ENCODE measurements at places on chromosomes 1 and 21. TPM values are rescaled to one million over a fixed set of nuclear protein-coding genes. Genes with fewer than 3 reads are reported as not detected.

PODN gene
- total RNA-seq = not detected

MMP23B gene
- 1.5 TPM for total RNA-seq

ERG gene
- 0.07 TPM for total RNA-seq

- DNase-seq = peak; percentile 72
These were observed 49.7 kb downstream of the MDM4 start for GRCh38 chr1:204565617-204566582.

DNA sequence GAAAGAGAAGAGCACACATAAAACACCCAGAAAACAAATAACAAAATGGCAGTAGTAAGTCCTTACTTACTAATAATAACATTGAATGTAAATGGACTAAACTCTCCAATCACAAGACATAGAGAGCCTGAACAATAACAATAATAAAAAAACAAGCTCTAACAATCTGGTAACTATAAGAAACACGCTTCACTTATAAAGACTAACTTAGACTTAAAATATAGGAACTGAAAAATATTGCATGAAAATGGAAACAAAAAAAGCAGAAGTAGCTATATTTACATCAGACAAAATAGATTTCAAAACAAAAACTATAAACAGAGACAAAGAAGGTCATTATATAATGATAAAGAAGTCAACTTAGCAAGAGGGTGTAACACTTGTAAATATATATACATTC is 83.1 kb upstream of the LYPLAL1 start:
- DNase-seq = no peak

DNA sequence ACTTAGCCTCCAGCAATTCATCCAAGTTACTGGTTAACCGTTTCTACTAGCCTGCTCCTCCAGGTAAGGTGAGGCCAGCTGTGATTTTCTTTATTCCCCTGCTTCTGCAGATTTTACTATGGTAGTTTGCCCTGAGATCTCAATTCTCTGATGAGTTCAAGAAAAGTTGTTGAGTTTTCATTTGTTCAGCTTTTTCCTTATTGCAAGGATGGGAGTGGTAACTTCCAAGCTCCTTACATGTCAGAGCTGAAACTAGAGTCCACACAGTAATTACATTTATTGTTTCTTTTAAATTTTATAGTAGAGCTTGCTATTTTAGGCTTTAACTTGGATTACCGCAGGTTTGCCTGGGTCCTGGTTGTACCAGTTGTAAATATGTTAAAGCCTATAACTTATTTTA is 76.9 kb upstream of the ZRANB2 start:
- no peak for DNase-seq

DNA sequence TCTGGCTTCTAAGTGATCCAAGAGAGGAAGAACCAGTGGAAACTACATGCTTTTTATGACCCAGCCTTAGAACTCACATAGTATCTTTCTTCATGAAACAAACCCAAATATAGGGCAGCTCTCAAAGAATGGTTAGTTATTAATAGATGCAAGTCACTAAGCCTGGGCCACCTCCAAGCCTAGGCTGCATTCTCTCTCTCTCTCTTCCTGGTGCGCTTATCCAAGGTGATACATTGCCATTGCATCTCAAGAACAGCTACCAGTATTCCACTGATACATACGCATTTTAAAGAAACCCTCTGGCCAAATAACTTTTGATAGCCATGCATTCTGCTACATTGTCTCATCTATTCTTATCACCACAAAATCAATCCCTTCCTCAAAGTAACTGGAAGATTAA is 455.6 kb upstream of the ADGRL2 start:
- DNase-seq = no peak

- no peak for DNase-seq
These were observed 116.3 kb upstream of the CACYBP start for GRCh38 chr1:174883409-174883808.

DNA sequence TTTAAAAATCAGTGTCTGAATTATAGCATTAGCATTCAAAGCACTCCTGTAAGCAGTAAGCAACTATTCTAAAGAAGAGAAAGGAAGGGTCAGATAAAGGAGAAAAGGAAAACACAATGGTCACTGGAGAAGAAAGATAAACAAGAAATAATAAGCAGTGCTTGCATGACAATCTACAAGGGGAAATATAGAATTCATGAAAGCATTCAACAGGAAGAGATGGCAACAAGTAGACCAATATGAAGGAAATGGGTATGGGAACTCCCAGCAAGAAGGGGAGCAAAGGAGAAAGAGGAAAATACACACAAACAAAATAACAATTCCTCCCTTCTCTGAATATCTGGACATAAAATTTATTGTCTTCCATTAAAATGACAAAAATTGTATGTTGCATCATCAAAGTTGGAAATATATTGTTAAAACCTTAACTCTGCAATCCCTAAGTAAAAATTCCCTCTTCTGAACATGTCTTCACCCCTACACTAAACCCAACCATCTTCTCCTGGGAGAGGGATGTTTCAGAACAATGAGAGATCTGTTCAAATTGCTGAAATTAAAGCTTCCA is 206.3 kb upstream of the SAMSN1 start:
- no peak for DNase-seq

DNA sequence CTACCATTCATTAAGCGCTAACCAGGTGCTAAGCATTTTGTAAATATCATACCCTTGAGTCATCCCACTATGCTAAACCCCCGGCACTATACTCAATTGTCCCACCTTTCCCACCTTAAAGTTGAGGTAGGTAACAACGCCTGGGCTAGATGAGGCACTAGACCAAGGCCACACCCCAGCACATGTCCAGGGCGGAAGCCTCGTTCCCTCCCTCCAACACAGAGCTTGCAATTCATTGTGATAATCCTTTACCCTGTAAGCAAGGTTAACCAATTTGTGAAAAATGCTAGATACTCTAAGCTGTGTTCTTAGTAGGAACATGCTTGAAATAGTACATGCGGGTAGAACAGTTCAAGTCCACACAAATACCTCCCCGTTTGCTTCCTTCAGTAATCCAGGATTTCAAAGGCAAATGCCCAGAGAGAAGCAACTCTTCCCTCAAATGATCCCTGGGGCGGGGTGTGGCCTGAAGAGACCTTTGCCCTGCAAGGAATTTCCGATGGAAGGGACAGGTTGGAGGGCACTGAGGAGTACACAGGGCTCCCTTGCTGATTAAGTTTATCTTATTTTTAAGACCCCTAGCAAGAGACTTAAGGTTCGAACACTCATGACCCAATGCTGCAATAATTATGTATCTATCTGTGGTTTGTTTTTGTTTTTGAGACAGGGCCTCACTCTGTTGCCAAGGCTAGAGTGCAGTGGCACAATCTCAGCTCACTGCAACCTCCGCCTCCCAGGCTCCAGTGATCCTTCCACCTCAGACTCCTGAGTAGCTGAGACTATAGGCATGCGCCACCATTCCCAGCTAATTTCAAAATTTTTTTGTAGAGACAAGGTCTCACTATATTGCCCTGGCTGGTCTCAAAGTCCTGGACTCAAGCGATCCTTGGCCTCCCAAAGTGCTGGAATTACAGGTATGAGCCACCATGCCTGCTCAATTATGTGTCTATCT is 2.6 kb downstream of the RSPH1 start:
- DNase-seq = no peak

DNA sequence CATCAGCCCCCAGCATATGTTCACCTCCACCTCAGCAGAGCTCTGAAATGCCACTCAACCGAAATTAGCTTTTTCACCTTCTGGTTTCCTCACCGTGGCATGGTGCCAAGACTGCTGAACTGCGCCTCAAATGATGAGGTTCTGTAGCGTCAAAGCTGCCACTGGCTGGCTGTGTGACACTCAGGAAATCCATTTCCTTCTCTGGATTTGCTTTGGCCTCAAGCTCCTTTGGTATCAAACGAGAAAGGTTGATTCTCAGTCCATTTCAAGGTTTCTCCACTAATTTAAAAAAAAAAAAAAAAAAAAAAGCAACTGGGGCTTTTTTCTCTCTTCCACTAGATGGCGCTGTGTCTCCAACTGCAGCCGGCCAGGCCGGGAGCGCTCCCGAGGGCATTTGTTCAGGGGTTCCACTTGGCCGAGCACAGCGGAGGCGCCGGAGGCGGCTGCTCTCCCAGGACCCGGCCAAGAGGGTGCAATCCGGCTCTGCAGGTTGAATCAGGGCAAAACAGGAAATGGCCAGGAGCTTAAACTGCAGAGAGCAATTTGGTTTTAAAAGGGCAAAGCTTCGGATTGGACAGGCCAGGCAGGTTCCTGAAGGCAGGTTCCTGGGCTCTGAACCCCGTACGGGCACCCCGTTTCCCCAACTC is 26.5 kb upstream of the PLA2G2C start:
- peak; percentile 56 for DNase-seq

DNA sequence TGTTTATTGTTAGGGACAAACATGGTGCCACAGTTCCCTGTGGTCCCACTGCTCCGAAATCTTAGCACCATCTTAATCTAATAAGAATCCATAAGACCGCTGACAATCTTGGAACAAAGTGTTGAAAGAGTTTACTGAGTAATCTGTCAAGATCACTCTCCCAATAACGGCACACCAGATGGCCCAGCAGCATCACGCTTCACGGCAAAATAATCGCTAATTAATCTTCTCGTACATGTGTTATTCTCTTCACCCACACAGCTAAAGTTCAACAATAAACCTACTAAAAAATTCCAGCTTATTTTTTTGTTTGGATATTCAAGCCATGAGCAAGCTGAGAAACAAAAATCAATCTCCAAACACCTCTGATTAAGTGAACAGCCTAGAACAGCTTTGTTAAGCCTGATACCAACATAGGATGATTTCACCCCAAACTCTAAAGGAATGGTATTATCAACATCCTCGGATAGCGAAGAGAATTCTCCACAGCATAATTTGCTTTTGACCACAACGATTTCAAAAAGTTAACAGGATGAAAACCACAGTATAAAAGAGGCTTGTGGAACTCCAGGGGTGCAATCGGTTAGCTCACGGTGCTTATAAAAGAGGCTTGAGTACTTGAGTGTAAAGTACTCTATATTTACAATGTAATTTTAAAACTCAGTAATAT is 329.9 kb upstream of the GREM2 start:
- no peak for DNase-seq
